ENCODE measurements at places on chromosomes 6 and 20. TPM values are rescaled to one million over a fixed set of nuclear protein-coding genes. Genes with fewer than 3 reads are reported as not detected.
A peak's percentile ranks its signal among the peaks of the same experiment; 100 is the strongest.

GRCh38 chr6:37074053-37074827 is 68.8 kb downstream of the FGD2 start:
- DNase-seq: no peak

DNA sequence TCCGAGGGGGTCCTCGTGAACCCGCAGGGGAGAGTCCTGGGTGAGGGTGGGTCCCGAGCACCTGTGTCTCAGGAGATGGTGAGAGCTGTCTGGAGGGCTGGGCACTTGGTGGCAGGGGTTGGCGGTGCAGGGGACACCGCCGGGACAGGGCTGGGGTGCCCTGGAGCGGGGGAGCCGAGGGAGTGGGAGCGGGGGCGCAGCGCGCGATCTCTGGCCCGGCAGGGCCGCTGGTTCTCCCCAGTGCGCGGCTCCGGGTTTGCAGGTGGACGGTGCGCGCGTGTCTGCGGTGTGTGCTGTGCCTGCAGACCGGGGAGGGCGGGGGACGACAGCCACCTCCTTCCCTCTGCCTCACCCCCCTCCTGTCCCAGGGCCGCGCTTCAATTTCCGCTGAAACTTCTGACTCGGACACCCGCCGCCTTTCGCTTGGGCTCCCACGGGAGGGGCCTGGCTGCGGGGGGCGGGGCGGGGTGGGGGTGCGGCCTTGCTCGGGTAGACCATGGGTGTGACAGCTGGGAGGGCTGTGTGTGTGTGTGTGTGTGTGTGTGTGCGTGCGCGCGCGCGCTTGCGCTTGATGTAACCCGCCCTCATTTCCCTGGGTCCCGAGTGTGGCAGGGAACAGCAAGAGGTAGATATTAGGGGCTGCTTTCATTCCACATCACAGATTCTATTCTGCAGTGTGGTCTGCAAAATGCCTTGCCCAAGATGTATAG is 1.2 kb downstream of the TRIB3 start:
- peak; percentile 77 for DNase-seq

DNA sequence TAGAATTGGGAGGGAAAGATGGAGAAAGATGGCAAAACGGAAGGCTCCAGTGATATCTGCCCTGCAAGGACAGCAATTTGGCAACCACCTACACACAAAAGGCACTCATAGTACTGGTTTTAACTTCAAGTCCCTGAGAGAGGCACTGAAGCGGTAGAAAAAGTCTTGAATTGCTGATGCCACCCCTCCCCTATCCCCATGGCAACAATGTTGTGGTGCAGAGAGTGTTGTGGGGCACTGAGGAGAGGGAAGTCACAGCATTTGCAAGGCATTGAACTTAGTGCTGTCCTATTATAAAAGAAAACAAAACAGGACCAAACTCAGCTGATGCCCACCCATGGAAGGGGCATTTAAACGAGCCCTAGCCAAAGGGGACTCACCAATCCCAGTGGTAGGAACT is 343.7 kb downstream of the HAO1 start:
- DNase-seq: no peak

Gene CHRNA4
- 1.8 TPM for total RNA-seq

Gene HLA-DPA1
- 15.6 TPM for total RNA-seq

Gene DHX16
- 24.5 TPM for total RNA-seq

Gene TMC2
- total RNA-seq: not detected

- DNase-seq: peak; percentile 85
These were observed 120.7 kb upstream of the ZFP64 start for GRCh38 chr20:52312132-52312729.

DNA sequence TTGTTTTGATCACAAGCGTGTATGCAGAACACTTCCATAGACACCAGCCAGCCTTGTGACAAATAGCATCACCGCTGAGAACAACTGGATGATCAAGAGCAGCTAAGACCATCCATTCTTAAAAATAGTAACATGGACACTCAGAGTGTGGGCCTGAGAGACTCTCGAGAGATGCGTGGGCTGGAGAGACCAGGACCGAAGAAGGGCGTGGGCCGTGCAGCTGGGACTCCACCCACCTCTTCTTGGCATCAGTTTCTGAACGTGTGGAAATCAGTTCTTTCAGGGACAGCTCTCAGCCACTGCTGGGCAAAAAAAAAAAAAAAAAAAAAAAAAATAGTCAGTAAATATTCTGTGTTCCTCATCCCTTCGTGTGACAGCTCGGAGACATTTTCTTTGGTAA is 314.5 kb upstream of the CDH4 start:
- peak; percentile 29 for DNase-seq

DNA sequence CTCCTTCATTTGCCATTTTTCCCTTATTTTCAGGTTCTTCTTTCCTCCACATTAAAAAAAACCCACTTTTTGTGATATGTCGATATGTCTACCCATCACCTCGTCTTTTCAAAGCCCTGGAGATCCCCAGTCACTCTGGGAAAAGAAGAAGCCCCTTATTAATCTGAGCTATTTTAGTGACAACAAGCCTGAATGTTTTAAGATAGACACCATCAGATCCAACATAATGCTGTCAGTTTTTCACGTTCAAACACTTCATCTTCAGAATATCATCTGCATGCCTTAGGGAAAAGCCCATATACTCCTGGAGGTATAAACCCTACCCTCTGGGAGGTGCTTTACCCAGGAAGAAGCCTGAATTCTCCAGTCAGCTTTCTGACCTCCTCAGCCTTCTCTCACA is 464.0 kb upstream of the CDH4 start:
- no peak for DNase-seq

DNA sequence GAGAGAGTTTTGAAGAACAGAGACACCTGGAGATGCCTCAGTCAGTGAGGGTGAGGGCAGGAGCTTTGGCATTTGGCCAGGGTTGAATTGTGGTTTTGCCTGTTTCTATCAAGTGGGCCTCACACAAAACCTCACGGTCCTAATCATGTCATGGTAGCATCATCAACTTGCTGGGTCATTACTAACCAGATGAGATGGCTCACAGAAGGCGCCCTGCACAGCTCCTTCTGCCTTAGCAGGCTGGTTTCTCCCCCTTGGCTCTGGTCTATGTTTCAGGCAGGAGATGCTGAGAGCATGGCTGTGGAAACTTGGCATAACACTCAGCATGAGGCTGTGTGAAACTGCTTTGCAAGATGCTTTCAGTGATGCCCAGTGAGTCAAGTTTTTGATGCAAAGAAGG is 99.3 kb downstream of the LRRC1 start:
- DNase-seq: peak; percentile 63

GRCh38 chr6:12923644-12924235 is 207.2 kb downstream of the PHACTR1 start:
- DNase-seq: no peak

Gene SSTR4
- total RNA-seq: not detected

Gene RIPOR3
- 12.5 TPM for total RNA-seq

DNA sequence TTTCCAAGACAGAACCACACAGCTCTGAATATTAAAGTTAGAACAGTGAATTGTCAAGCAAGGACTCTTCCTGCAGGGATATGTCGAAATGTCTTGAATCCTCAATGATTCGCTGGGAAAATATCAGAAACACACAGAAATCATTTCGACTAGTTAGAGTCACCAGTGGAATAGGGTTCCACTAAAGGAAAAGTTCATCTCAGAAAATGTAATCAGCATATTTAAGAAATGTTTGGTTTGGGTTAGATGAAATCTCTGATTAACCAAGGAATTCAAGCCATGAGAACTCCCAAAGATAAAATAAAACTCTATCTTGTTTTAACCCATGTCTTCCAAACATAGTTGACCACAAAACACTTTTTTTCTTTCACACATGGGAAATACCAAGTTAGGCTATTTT is 621.0 kb upstream of the NRSN1 start:
- DNase-seq: no peak

All from tongue (tissue), 3 donors.